ENCODE measurements at places on chromosomes 5 and 9.

DNA sequence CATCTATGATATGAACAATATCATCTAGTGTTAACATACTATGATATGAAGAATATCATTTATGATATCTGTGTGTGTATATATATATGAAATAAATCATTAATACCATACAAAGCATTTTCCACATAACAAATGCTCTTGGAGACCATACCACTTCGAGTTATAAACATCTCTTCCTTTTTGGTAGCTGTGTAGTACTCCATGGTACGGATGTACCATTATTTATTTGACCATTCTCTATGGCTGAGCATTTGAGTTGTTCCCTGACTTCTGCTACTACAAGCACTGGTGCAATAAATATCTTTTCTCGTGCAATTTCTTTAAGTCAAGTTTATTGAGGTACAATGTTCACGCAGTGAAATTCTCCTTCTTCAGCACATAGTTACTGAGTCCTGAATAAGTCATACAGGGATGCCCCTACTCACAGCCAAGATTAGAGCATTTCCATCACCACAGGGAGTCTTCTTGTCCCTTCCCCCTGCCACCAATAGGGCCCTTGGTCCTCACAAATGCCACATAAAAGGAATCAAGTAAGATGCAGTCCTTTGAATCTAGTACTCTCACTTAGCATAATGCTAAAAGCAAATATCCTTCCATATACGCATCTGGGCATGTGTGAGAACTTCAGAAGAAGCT lies 75.2 kb upstream of the SLC25A48 start:
- no peak for DNase-seq

- no peak for DNase-seq
Measured at GRCh38 chr9:122949696-122950095, 8.9 kb downstream of the RABGAP1 start.

GRCh38 chr5:89435347-89435746 lies 552.4 kb upstream of the MEF2C start:
- DNase-seq: no peak

GRCh38 chr9:117470902-117471301 lies 56.0 kb upstream of the ASTN2 start:
- DNase-seq: no peak

DNA sequence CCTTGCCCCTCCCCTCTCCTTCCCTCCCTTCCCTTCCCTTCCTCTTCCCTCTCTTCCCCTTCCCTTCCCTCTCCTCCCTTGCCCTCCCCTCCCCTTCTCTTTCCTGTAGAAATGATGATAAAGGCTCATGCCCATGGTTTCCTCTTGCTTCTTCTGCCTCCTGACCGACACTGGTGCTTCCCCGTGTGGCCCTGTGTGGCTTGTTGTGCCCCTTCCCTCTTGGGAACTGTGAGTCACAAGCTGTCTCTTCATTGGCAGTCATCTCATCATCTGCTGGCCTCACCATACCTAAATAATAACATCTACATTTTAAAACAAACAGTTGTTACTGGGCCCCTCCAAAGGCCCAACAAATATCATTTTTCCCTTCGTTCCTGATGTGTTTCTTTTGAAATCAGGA lies 11.7 kb upstream of the CARNMT1 start:
- no peak for DNase-seq

- peak; percentile 80 for DNase-seq
Measured at GRCh38 chr9:115013998-115014397, 83.6 kb upstream of the TNFSF8 start.

GRCh38 chr5:16626696-16627264 lies 10.0 kb upstream of the RETREG1 start:
- DNase-seq: peak; percentile 47

- DNase-seq: no peak
Measured at GRCh38 chr5:116872986-116873385, 298.4 kb upstream of the SEMA6A start.

DNA sequence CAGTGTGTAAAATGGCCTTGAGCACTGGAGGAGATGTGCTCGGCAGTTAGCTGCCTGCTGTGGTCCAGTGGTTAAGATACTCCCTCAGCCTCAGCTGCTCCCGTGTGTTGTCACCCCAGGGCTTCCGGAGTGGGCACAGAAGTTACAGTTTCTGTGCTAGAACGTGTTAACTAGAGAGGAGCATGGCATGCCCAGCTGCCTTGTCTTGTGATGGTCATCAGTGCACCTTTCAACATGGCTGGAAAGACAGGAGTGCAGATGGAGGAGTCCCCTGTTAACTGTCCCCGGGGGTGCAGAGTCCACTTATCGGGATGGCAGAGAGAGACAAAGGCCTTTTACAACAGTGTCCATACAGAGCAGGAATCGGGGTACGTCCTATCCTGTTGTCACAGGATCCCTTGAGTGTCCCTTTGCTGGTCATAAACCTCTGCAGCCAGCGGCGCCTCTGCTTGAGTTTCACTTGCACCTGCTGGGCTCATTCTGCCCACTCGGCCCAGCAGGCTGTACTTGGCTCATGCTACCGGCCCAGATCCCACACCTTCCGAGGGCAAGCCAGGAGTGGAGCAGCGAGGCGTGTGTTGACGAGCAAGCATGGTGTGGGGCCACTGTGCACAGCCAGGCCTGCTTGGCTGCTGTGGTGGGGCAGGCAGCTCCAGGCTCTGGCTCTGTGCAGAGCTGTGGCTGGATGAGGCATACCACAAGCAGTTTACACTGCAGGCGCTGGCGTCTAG lies 112.6 kb downstream of the EHMT1 start:
- DNase-seq: no peak

- DNase-seq: no peak
Measured at GRCh38 chr9:95935861-95936578, 60.5 kb downstream of the ERCC6L2 start.

GRCh38 chr9:94478755-94479730 lies 75.8 kb upstream of the PCAT7 start:
- no peak for DNase-seq

GRCh38 chr5:175712313-175712680 lies 54.4 kb downstream of the HRH2 start:
- no peak for DNase-seq

GRCh38 chr9:128554155-128554862 lies 1.9 kb downstream of the SPTAN1 start:
- DNase-seq: no peak

- no peak for DNase-seq
Measured at GRCh38 chr5:87150630-87151029, 117.1 kb upstream of the RASA1 start.

DNA sequence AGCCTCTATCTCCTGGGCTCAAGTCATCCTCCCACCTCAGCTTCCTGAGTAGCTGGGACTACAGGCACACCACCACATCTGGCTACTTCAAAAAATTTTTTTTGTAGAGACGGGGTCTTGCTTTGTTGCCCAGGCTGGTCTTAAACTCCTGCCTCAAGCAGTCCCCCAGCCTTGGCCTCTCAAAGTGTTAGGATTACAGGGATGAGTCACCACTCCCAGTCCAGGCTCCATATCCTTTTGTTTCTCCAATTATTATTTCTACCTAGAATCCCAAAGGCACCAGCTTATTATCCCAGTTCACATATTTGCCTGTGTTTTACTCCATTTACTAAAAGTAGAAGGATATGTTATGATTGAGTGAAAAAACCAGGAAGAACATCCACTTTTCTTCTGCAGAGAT lies 84.9 kb downstream of the TEK start:
- DNase-seq: no peak

GRCh38 chr5:67337751-67338150 lies 141.2 kb upstream of the CD180 start:
- no peak for DNase-seq

GRCh38 chr5:176700239-176700847 lies 53.1 kb downstream of the TSPAN17 start:
- DNase-seq: no peak

- DNase-seq: no peak
Measured at GRCh38 chr9:89670114-89670513, 65.3 kb downstream of the GADD45G start.

- DNase-seq: no peak
Measured at GRCh38 chr5:178786859-178787499, 56.5 kb upstream of the ZNF354A start.

- no peak for DNase-seq
Measured at GRCh38 chr9:13817754-13818278, 496.1 kb downstream of the NFIB start.

DNA sequence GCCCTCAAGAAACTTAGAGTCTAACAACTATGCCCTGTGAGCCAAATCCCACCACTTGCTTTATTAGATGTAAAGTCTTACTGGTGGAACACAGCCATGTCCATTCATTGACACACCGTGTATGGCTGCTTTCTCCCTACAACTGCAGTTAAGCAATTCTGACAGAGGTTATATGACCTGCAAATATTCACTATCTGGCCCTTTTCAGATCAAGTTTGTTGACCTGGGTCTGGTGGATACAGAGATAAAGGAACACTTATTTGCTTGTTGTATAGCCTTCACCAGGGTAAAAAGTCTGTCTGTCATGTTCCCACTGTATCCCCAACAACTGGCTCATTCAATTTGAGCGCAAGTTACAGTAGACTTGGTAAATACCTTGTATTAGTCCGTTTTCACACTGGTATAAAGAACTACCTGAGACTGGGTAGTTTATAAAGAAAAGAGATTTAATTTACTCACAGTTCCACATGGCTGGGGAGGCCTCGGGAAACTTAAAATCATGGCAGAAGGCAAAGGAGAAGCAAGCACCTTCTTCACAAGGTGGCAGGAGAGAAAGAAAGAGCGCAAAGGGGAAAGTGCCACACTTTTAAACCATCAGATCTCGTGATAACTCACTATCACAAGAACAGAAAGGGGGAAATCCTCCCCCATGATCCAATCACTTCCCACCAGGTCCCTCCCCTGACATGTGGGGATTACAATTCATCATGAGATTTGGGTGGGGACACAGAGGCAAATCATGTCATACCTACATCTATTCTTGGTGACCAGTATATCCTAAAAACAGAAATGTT lies 27.9 kb downstream of the DEPDC1B start:
- no peak for DNase-seq

GRCh38 chr5:124342986-124343385 lies 403.5 kb downstream of the ZNF608 start:
- DNase-seq: no peak

DNA sequence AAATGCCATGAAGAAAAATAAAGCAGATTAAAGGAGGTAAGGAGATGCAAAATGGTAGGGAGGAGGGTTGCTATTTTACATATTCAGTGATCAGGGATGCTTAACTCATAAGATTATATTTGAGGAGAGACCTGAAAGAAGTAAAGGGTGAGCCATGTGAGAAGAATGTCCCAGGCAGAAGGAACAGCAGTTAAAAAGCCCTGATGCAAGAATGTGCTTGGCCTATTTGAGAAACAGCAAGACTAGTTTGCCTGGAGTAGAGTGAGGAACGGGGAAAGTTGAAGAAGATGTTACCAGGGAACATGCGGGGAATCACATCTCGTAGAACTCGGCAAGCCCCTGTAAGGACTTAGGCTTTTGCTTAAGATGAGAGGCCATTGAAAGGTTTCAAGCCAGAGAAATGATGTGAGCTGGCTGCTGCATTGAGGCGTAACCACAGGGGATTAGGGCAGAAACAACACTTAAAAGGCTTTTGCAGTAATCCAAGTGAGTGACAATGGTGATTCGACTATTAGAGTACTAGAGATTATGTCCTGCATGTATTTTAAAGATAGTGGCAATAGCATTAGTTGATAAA lies 198.7 kb downstream of the VPS13A start:
- no peak for DNase-seq

Data from CD4-positive, alpha-beta T cell treated with Interferon alpha-2 for 1 hour (primary cell).